ENCODE measurements at places on chromosomes 1 and 21.
A peak's percentile ranks its signal among the peaks of the same experiment; 100 is the strongest.

GRCh38 chr21:46059195-46059594, 38.7 kb upstream of the COL6A2 start:
- no peak for DNase-seq

DNA sequence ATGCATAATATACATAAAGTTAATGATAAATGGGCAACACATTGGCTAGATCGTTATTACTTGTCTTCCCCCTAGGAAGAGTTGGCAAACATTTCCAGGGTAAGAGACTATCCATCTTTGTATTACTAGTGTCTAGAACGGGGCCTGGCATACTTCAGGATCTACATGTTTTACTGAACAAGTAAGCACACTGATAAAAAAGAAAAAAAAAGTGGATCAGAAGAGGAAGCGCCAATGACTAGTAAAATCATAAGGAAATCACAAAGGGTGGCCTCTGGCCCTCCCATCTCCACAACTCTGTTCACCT, 482 bp downstream of the TM2D1 start:
- no peak for DNase-seq

DNA sequence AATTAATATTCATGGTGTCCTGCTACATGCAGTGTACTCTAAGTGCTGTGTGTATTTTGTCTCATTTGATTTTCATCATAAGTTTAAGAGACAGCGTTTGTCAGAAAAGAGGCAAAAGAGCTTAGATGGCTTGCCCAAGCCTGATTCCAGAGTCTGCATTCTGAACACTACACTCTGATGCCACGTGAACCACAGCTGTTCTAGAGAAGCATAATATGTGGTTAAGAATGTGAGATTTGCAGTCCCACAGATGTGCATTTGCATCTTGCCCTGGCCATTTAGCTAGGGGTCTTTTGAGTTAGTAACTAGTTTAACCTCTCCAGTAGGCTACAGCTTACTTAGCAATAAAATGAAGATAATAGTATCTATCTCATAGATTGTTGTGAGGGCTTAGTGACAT, 9.2 kb upstream of the GADD45A start:
- no peak for DNase-seq

DNA sequence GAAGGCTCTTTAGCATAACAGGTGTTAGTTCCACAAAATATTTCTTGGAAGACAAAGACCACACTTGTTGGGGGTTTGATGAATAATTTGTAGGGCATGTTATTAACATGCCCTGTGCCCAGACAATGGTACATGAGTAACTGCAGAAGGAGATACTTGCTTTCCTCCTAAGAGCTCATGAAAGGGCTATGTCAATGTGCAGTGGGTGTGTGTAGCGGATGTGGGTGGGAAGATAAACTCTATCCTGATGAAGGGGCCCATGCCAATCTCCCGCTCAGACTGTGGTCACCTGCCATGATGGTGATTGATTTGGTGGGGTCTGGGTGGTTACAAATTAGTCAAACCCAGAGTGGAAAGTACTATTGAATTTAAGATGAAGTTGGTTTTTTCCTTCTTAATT, 69.8 kb upstream of the DNAH14 start:
- no peak for DNase-seq

DNA sequence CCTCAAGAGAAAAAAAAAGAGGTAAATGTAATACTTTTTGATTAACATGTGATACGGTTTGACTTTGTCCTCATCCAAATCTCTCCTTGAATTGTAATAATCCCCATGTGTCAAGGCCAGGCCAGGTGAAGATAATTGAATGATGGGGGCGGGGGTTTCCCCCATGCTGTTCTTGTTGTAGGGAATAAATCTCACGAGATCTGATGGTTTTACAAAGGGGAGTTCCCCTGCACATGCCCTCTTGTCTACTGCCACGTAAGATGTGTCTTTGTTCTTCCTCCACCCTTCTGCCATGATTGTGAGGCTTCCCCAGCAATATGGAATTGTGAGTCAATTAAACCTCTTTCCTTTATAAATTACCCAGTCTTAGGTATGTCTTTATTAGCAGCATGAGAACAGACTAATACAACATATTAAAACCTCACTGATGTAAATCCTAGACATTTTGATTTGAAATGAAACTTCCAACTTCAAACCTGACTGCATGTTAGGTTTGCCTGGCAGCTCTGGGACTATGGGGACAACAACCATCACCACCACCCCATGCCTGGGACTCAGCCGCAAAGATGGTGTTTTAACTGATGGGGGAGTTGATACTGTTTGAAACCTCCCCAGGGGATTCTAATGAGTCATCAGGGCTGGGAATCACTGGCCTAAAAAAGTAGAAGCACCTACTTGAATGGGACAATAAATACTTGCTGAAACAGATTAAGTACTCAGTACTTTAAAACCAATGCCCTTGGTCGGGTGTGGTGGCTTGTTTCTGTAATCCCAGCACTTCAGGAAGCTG, 32.8 kb upstream of the BACH1 start:
- no peak for DNase-seq

DNA sequence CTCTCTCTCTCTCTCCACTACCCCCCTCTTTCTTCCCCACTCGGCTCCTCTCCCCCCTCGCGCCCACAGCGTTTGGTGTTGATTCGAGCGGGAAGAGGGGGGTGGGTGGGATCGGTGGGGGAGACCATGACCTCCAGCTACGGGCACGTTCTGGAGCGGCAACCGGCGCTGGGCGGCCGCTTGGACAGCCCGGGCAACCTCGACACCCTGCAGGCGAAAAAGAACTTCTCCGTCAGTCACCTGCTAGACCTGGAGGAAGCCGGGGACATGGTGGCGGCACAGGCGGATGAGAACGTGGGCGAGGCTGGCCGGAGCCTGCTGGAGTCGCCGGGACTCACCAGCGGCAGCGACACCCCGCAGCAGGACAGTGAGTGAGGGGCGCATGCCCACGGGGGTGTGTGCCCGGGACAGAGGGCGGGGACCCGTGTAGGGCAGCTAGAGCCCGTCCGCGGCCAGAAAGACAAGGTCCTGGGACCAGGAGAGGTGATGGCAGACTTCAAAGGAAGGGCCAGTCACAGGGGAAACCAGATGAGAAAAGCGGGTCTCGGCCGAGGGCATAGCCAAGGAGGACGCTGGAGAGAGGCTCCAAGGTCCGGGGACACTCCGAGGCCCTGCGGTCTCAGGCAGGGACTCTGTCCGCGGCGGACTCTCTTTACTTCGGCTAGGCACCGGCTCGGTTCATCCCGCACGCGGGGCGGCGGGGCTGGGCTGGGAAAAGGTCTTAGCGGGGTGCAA, at the start of gene PRRX1:
PRRX1 (plus strand) TSS at position 39 of the 735 bp plus-strand sequence; CDS start at position 127, 88 bp downstream.
- DNase-seq = peak; percentile 24

DNA sequence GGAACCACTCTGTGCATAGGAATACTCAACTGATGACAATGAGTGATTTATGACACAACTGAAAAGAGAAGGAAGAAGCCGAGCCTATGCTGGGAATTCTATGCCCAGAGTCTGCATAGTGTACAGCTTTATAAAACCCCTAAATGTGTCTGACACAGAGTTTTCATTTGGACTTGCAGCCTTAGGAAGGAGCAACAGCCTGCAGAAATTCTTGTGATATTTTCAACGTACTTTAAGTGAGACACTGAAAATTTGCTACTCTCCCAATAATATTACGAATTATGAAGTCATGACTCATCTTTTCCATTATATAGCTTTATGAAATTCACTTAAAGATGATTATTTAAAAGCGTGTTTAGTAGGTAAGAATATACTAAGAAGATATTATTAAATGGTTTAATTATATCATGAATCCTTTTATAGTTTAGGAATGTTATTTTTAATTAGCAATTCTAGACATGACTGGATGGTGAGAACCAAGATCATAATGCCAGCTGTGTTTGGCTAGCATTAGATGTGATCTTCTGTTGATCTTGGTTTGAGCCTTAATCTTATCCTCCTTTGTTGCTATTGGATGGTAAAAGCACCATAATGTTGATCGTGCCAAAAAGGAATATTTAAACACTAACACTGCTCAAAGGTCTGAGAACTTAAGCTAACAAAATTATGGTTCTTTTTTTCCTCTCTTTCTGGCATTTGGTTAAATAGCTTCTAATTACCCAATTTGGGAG, 785.1 kb upstream of the ADGRL4 start:
- DNase-seq = no peak

DNA sequence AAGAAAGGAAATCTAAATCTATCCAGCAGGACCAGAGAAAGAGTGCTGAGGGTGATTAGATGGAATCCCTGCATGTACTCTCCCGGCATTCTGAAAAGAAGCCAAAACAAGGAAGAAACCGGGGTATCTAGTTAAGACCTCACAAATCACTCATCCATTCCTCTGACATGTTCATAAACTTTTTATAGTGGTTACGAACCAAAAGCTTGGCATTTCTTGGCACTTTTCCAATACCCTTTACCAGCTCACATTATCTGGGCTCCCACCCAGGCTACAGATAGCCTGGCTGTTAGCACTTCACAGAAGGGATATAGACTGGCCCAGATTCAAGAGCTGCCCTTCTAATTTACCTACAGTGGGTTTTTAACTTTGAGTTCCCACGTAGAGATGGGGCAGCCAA, 1.8 kb upstream of the C1orf74 start:
- no peak for DNase-seq

GRCh38 chr1:76294482-76295194, 220.1 kb downstream of the ST6GALNAC3 start:
- no peak for DNase-seq

- DNase-seq = peak; percentile 55
Measured at GRCh38 chr1:176241385-176242015, 34.4 kb upstream of the COP1 start.

DNA sequence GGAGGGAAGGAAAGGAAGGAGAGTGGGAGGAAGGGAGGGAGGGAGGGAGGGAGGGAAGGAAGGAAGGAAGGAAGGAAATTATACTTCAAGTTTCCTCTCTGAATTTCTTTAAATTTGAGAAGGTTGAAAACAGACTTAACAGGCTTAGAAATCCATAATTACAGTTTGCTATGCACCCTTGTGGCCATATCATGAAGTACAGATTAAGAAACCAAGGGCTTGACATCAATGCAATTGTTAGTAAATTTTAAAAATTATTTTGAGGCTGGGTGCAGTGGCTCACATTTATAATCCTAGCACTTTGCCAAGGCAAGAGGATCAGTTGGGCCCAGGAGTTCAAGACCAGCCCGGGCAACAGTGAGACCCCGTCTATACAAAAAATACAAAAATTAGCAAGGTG, 14.4 kb downstream of the ANP32E start:
- peak; percentile 10 for DNase-seq

- no peak for DNase-seq
Measured at GRCh38 chr1:17682400-17682799, 72.7 kb upstream of the ACTL8 start.

DNA sequence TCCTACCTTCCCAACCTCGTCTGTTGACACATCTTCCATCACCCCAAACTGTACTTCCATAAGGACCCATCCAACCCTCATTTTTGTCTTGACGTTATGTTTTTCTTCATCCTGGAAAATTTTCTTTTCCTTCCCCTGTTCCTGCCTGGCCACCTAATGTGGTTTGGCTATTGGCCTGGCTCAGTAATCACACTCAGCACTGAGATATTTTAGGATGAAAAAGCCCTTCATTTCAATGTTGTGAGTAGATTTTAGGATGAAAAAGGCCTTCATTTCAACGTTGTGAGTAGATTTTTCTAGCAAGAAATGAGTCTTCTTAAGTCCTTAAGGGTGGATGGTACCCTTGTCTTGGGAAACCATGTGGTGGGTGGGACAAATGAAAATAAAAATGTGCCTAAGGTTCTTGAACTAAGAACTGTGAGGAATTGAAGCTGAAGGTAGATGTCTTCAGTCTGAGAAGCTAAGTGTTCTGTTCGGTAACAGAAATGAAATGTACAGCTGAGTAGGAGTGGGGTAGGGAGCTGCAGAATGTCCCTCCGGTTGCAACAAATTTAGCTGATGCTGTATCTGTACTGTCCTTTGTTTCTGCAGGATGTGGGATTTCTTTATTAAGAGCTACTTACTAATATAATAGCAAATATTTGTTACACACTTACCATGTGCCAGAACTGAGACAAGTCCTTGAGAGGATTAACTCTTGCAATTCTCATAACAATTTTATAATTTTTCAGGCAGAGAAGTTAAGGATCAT, 36.1 kb downstream of the DNTTIP2 start:
- DNase-seq = no peak

Measured in RWPE1 (cell line).